ENCODE measurements at places on chromosomes 2 and 18.

- no peak for DNase-seq
Measured at GRCh38 chr18:33460681-33461080, 20.2 kb upstream of the CCDC178 start.

- DNase-seq, result no peak
Measured at GRCh38 chr2:8552293-8552801, 129.5 kb upstream of the ID2 start.

DNA sequence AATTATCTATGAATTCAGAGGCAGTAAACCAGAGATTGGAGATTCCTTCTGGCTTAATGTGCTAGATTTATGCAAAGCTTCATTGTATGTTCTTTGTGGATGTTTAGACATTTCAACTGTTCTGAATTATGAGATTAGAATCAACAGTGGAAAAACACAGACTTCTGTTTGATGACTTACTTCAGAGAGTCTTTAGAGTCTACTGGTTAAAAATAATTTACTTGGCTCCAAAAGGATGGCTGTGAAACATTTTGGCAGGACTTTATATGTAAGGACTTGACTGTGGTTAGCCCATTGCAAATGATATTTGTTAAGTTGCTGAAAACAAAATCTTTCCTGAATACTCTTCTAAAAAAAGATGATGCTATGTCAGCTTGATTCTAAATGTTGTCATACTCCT is 25.5 kb upstream of the LRRC30 start:
- DNase-seq, result no peak

- DNase-seq, result no peak
Measured at GRCh38 chr18:22899421-22899820, 33.7 kb upstream of the RBBP8 start.

GRCh38 chr2:79855264-79856006 is 342.6 kb downstream of the CTNNA2 start:
- DNase-seq, result no peak

DNA sequence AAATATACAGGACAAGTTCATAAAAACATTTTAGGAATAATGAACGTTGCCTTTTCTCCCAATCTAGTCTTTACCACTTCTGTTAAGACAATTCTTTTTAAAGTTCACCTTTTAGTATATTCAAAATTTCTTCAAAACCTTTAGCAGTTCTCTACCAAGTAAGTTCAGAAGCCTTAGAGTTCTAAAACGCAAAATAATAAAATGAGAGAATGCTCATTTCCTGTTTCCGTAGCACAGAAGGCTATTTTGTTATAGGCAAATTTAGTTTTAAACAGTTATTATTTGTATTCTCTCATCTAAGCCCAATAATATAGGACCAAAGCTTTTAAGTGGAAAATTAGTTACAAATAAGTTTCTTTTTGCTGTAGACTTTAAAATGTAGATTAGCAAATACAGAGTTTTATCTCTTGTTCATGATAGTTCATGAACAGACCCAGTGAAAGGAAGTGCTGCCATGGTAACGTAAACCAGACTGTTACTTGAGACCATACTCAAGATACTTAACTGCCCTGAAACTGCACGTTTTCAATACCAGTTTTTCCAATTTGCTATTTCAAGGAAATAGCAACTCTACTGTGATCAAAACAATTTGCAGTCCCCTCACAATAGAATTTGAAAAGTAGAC is 173.1 kb upstream of the STON1 start:
- DNase-seq, result no peak

- DNase-seq, result no peak
Measured at GRCh38 chr2:205020673-205021072, 475.4 kb downstream of the PARD3B start.

GRCh38 chr2:223944703-223945531 is at the start of gene WDFY1:
WDFY1 (minus strand) TSS chr2:223945335; CDS start chr2:223945284, 51 bp downstream.
- DNase-seq, result peak; percentile 93

DNA sequence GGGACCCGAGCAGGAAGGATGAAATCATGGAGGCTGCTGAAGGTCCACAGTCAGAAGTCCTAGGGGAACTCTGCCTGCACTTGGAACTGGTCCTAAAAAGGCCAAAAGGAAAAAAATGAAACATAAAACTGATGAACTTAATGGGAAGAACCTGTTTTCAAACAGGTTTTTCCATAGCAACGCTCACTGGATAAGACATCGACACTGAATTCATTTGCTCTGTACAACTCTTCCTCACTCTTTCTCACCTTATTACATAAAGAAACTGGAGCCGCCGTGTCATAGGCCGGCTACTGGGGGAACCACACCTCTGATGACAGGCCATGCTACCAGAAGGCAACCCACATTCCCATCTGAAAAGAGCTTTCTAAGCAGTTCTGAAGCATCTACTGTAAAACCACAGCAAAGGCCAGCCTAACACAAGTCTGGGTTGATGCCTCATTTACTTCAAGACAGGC is 83.6 kb downstream of the FARSB start:
- no peak for DNase-seq

- DNase-seq, result no peak
Measured at GRCh38 chr2:9644603-9645002, 13.8 kb upstream of the YWHAQ start.

- DNase-seq, result no peak
Measured at GRCh38 chr2:214450118-214450894, 39.5 kb downstream of the VWC2L start.

GRCh38 chr2:177239932-177240630 is 24.4 kb downstream of the NFE2L2 start:
- no peak for DNase-seq

DNA sequence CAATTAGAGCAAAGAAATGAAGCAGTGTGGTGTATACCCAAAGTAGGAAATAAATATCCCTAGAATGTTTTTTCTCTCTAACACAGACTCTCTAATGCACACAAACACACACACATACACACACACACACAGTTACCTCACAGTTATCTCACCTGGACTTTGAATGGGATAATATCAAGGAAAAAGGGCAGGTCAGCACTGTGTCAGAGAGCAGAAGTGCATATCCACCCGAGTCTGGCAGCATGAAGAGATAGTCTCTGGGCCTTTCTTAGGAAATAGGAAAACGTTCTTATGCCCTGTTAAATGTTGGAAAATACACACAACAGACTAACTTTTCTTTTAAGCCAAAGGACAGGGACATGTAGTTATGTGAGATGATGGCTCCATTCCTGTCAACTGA is 162.0 kb downstream of the COL6A3 start:
- DNase-seq, result no peak

DNA sequence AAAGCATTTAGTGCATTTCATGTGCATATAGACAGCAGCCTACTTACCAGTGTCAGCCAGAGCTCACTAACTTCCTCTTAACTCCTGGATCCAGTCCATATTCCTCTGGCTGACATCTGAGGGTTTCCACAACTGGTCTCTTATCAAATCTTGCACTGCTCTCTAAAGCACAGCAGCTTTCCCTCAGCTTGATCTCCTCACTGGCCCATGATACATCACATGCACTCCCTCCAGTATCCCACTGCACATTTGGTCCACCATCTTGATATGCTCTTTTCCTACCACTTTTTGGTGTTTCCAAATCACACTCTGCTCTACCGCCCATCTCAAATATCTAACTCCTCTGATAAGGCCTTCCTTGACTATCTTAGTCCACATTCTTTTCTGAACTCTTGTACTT is 105.0 kb upstream of the ZFP36L2 start:
- no peak for DNase-seq

DNA sequence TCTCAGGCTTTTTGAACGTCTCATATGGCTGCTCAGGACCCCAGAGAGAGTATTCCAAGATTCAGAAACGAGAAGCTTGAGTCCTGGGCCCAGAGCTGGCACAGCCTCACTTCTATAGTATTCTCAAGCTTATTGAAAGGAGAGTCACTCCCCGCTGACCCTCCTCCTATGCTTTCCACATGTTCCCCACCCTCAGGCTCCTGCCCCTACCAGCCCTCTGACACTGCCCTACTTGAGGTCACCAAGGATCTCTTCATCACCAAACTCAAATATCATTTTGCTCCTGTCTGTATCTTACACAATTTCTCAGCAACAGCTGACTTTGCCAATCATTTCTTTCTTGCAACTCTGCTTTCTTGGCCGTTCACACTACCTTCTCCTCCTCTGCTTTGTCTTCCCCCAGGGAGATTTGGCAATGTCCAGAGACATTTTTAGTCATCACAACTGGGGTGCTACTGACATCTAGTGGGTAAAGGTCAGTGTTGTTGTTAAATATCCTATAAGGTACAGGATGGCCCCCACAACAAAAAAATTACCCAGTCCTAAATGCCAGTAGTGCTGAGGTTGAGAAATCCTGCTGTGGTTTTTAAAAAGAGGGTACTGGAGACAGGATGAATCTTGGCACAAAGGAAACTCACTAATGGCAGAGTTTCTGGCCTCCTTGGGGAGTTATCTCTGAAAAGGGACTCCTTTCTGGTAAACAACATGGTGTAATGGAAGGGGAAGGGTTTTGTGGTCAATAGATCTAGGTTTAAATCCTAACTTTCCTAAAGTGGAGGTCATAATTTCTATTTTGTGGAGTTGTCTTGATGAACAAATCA is 26.9 kb upstream of the INSIG2 start:
- DNase-seq, result no peak

GRCh38 chr2:176115883-176116813 is at the start of gene HOXD10:
HOXD10 (plus strand) TSS chr2:176116778; CDS start chr2:176116834, 56 bp downstream.
- DNase-seq, result no peak

GRCh38 chr2:120675460-120676130 is 60.1 kb upstream of the GLI2 start:
- peak; percentile 70 for DNase-seq

DNA sequence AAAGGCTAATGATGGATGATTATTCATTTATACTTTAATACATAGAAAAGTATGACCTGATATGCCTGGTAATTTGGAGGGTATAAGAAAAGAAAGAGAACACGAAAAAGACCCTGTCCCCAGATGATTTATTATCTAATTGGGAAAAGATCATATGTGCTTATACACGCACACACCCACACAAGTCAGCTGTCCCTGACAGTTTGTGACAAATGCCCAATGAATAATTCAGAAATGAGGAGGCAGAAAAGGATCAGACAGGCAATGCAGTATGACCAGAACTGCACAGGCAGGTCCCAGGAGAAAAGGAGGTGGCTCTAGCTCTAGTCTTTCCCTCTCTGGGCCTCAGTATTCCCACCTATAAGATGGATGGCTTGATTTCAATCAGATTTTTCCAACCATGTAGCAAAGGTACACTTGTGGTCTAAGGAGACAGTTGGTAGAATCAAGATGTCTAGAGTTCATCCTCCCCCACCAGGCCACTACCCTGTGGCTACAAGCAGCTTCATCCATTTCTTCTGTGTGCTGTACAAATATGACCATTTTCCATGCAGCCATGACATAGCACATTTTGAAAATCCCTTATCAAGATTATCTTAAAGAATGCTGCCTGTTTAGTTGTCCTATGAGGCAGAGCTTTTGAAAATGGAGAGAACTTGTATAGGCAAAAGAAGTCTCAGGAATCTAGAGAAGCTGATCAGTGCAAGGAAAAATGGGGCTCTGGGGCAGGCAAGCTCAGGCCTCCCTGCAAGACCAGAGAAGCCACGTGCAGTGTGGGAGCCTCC is 19.7 kb downstream of the CYRIA start:
- no peak for DNase-seq

- DNase-seq, result no peak
Measured at GRCh38 chr2:234823877-234824376, 127.9 kb upstream of the SH3BP4 start.

DNA sequence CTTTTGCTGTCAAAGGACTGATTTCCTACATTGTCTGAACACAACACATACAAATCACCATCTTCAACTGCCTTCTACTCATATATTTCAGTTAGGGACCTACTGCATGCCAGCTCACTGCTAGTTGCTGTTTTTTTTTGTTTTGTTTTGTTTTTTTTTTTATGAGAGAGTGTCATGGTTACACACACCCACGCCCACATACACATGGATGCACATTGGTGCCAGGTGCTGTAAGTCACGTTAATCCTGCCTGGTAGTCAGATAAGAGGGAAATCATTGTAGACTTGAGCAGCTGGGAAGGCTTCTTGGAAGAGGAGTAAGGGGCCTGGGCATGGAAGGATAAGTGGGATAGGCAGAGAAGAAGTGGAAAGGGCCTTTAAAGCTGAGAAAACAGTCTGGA is 209.9 kb downstream of the TDRD15 start:
- DNase-seq, result no peak

GRCh38 chr2:27849558-27850205 is 40.5 kb downstream of the RBKS start:
- no peak for DNase-seq

DNA sequence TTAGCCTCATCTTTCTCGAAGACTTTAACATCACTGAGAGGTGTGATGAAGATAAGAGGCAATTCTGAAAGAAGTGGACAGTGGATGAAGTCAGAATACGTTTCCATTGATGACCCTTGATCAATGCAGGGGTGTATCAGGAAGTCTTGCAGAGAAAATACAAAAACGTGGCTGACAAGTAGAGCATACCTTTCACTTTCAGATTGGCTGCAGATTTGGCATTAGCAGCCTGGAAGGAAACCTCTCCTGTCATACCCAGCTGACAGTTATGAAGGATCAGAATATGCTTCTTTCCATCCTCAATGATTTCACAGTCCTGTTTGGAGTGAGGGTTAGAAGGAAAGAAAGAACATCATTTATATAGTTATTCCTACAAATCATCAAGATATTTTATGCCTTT is 152.5 kb downstream of the PLEKHA3 start:
- no peak for DNase-seq

DNA sequence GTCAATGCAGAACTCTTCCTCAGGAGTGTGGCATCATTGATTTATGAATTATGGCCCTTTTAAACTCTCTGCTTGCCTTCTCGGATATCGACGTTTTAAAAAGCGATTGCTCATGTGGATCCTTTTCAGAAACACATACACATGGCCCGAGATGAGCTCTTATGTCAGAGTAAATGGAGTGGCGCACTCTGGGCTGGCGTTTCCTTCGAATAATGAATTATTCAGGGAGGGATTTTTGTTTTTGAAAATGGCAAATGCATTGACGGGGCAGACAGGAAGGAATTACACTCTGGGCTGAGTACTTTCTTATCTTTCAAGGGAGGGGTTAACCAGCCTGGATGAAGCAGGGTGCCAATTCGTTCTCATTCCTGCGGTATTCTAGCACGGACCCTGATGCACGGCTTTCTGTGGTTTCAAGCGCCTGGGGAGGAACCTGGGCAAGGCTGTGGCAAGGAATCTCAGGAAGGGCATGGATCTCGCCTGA is 142.7 kb downstream of the PRKCE start:
- DNase-seq, result no peak

DNA sequence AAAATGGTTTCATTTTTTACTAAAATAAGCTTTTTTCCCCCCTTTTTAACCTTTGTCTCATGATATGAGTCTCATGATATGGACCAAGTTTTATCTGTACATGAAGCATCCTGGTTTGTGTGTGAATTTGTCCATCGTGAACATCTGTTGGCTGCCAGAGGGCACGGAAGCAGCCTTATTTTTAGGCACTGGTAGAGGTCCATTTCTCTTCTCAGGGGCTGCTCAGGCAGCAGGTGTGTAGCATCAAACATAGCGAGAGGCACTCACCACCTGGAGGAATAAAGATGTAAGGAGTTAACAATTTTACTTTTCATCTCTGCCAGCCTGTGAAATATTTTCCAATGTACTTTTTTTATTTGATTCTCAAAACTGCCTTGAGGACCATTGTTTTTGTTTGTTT is 134.5 kb downstream of the RHBDD1 start:
- DNase-seq, result no peak
